Progenitor cell of endocrine pancreas (in vitro differentiated cells): ENCODE measurements at places on chromosomes 4 and X. TPM values are rescaled to one million over a fixed set of nuclear protein-coding genes. Genes with fewer than 3 reads are reported as not detected.

DNA sequence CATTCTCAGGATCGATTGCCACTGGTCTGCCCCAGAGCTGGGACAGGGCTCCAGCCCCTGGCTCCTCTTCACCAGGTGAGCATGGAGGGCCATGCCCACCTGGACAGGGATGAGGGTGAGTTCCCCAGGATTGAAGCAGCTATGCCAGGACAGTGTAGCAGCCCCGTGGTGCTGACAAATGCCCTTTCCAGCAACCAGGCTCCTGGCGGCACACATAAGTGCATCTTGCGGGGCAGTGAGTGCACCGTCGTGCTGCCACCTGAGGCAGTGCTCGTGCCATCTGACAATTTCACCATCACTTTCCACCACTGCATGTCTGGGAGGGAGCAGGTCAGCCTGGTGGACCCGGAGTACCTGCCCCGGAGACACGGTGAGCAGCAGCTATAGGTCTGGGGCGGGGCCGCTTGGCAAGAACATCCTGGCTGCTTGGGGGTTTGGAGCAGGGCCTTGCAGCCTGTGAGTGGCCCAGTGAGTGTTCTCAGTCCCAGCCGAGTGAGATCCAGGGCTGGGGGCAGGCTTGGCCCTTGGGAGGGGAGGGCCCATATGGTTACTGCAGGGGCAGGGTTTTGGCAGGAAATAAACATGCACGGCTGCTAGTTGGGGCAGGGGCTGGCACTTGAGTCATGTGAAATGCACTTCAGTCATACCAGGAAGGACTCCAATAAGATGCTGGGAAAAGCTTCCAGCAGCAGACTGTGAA lies 6.1 kb downstream of the IL9R start:
- no peaks in the 10 kb centered on the region for H3K36me3 ChIP-seq
- H3K27ac ChIP-seq = no peak overlapping the region
- no peaks in the 10 kb centered on the region for H3K4me1 ChIP-seq
- no peak overlapping the region for H3K4me3 ChIP-seq

- no peak overlapping the region for H3K27ac ChIP-seq
- no peaks in the 10 kb centered on the region for H3K36me3 ChIP-seq
- H3K4me1 ChIP-seq = peaks cover 4% of the 10 kb centered on the region
- no peak overlapping the region for H3K4me3 ChIP-seq
Observed at GRCh38 chr4:19857380-19857779, 394.3 kb upstream of the SLIT2 start.

XG gene
- total RNA-seq = 1.2 and 2.4 TPM in 2 replicates

TKTL1 gene
- not detected in 2 replicates for total RNA-seq

HELT gene
- not detected in 2 replicates for total RNA-seq

DNA sequence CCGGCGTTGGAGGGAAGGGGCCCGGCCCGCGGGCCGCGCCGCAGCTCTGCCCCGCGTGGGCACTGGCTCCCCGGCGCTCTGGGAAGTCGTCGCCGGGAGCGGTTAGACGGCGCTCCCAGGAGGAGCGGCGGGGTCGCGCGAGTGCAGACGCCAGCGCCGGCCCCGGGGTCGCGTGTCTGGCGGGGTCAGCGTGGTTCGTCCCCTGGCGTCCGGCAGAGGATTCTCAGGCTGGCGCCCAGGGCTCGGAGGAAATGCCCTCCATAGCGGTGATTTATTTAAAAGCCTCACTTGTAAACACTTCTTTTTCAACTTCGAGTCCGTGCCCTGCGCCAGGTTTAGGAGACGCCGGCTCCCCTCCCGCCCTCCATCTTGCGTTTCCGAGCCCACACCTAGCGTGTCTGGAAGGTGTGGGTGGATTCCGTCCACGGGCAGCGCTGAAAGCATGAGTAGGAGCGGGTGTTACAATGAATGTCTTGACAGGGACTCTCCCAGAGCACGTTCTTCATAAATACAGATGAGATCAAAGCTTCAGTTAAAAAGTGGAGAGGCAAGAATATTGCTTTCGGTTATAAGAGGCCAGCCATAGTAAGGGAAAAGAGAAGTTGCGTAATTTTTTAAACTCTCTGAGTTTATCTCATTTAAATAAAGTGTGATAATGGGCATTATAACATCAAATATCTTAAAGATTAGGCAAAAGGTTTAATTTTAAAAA lies 692 bp downstream of the FAM241A start:
- peaks cover 6% of the 10 kb centered on the region for H3K4me1 ChIP-seq
- DNase-seq = peak; percentile 43
- H3K27ac ChIP-seq = peak overlapping the region; percentile 4
- no peaks in the 10 kb centered on the region for H3K36me3 ChIP-seq

DNA sequence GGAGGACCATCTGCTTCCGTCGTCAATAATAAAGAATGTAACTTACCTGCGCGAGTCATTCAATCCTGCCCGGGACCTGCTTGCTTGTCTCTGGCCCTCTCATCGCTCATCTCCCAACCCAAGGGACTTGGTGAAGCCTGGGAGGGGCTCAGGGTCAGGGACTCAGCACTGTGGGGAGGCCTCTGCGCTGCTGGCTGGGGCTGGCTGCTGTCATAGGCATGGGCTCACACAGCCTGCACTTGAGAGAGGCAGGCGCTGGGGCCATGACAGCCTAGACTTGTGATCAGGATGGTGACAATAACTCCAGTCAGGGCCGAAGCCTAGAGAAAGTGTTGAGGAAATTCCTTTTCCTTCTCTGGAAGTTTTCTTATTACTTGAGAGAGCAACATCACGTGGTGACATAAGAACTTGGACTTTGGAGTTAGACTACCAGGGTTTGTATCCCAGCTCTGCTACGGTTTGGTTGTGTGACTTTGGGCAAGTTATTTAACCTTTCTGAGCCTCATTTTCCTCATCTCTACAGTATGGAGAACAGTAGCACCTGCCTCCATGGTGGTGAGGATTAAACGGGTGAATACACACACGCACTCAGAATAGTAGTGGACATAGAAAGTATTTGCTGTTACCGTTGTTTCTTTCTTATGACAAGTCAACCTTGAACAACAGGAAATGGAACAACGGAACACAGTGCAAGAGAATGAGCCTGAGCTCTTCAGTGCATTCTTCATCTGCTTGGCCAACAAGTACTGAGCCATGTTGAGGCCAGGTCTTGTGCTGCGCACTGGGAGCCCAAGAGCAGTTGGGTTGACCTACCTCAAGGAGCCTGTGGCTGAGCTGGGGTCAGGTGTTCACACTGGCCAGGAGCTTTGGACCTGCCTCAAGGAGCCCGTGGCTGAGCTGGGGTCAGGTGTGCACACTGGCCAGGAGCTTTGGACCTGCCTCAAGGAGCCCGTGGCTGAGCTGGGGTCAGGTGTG lies 60.5 kb downstream of the TBC1D14 start:
- DNase-seq = no peak
- H3K4me3 ChIP-seq = no peak overlapping the region
- peaks cover 6% of the 10 kb centered on the region for H3K36me3 ChIP-seq
- H3K27me3 ChIP-seq = no peaks in the 10 kb centered on the region

- no peak for DNase-seq
- no peaks in the 10 kb centered on the region for H3K36me3 ChIP-seq
- no peak overlapping the region for H3K4me3 ChIP-seq
- H3K27me3 ChIP-seq = no peaks in the 10 kb centered on the region
- H3K4me1 ChIP-seq = peaks cover 15% of the 10 kb centered on the region
Observed at GRCh38 chr4:139973616-139974015, 180.4 kb downstream of the MAML3 start.

GRCh38 chr4:20565075-20565721 lies 135.1 kb upstream of the PACRGL start:
- H3K36me3 ChIP-seq = no peaks in the 10 kb centered on the region
- H3K27me3 ChIP-seq = no peaks in the 10 kb centered on the region
- no peak overlapping the region for H3K27ac ChIP-seq
- H3K4me3 ChIP-seq = no peak overlapping the region
- H3K4me1 ChIP-seq = no peaks in the 10 kb centered on the region
- no peak for DNase-seq

GRCh38 chrX:128057421-128057820 lies 5.2 kb upstream of the ACTRT1 start:
- H3K36me3 ChIP-seq = peaks cover 2% of the 10 kb centered on the region
- no peak for DNase-seq
- H3K27ac ChIP-seq = no peak overlapping the region
- no peaks in the 10 kb centered on the region for H3K27me3 ChIP-seq
- no peaks in the 10 kb centered on the region for H3K4me1 ChIP-seq
- no peak overlapping the region for H3K4me3 ChIP-seq

- H3K36me3 ChIP-seq = no peaks in the 10 kb centered on the region
- H3K4me3 ChIP-seq = no peak overlapping the region
- DNase-seq = no peak
- H3K4me1 ChIP-seq = peaks cover 3% of the 10 kb centered on the region
- H3K27ac ChIP-seq = no peak overlapping the region
Observed at GRCh38 chr4:99724067-99724466, 66.4 kb upstream of the C4orf54 start.

MANBA gene
- 48.9 and 49.7 TPM in 2 replicates for total RNA-seq

- H3K36me3 ChIP-seq = peaks cover 2% of the 10 kb centered on the region
- no peak overlapping the region for H3K4me3 ChIP-seq
- no peak overlapping the region for H3K27ac ChIP-seq
Observed at GRCh38 chrX:97504431-97504830, 620.7 kb downstream of the RPA4 start.

INPP4B gene
- 2.6 and 3.4 TPM in 2 replicates for total RNA-seq

DNA sequence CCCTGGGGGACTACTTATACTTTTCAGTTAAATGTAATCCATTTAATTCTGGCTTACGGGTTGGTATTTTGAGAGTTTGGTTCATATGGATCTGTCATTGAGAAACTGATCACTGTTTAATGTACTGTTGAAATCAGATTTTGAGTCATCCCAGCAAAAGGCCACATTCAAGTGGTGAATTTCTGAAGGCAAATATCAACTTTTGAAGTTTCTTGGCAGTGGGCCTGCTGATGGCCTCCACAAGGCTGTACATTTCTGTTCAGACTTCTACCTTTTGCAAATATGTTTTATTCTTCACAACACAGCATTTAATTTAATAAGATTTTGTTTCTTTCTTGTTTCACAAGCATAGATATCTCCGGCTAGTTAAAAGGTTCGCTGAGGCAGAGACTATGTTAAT lies 138.7 kb downstream of the PDGFC start:
- H3K36me3 ChIP-seq = peaks cover 5% of the 10 kb centered on the region
- DNase-seq = no peak
- no peak overlapping the region for H3K27ac ChIP-seq
- H3K4me1 ChIP-seq = peaks cover 8% of the 10 kb centered on the region
- H3K27me3 ChIP-seq = no peaks in the 10 kb centered on the region
- H3K4me3 ChIP-seq = no peak overlapping the region

GRCh38 chr4:149796381-149796780 lies 19.3 kb downstream of the IQCM start:
- no peak overlapping the region for H3K4me3 ChIP-seq
- no peaks in the 10 kb centered on the region for H3K27me3 ChIP-seq
- H3K4me1 ChIP-seq = no peaks in the 10 kb centered on the region
- H3K27ac ChIP-seq = no peak overlapping the region
- no peak for DNase-seq

GRCh38 chrX:101191217-101191750 lies 28.3 kb upstream of the DRP2 start:
- peak overlapping the region; percentile 59 for H3K4me3 ChIP-seq
- no peaks in the 10 kb centered on the region for H3K36me3 ChIP-seq
- H3K27ac ChIP-seq = no peak overlapping the region
- no peaks in the 10 kb centered on the region for H3K4me1 ChIP-seq
- H3K27me3 ChIP-seq = no peaks in the 10 kb centered on the region

DNA sequence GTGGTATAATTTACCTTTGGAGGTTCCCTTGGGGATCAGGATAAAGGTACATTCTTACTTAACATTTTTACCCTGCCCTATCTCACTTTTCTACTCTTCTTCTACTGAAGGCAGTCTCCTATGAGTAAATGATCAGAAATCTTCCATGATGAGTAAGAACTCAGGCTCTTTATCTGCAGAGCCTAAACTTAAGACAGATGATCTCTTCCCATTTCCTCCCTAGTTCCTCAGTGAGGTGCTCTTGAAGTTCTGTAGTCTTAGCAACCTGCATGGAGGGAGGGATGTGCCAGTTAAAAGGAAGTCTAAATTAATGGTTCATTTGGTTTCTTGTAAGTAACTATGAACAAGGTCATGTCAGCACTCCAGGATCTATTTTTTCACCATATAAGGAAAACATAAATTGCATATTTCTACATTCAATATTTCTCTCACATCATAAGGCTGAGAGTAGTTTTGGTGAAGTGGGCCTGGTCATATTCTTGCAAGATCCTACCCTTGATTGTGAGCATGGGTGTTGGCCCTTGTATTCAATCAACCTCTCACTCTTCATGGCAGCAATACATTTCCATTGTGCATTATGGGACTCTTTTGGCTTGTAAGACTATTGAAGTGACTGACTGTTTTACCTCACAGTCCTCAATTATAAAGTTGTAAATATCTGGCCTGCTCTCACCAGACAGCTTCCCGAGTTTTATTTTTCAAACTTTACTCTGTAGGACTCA lies 295.5 kb downstream of the SLC7A11 start:
- no peak overlapping the region for H3K4me3 ChIP-seq
- H3K36me3 ChIP-seq = no peaks in the 10 kb centered on the region
- H3K4me1 ChIP-seq = no peaks in the 10 kb centered on the region
- no peaks in the 10 kb centered on the region for H3K27me3 ChIP-seq

PAGE3 gene
- not detected in 2 replicates for total RNA-seq

DRP2 gene
- 0.29 and 0.44 TPM in 2 replicates for total RNA-seq

GRCh38 chr4:56127716-56128115 lies 179.0 kb downstream of the CEP135 start:
- peaks cover 11% of the 10 kb centered on the region for H3K4me1 ChIP-seq
- no peak overlapping the region for H3K4me3 ChIP-seq
- H3K27me3 ChIP-seq = no peaks in the 10 kb centered on the region
- peaks cover 1% of the 10 kb centered on the region for H3K36me3 ChIP-seq
- no peak for DNase-seq
- no peak overlapping the region for H3K27ac ChIP-seq

DNA sequence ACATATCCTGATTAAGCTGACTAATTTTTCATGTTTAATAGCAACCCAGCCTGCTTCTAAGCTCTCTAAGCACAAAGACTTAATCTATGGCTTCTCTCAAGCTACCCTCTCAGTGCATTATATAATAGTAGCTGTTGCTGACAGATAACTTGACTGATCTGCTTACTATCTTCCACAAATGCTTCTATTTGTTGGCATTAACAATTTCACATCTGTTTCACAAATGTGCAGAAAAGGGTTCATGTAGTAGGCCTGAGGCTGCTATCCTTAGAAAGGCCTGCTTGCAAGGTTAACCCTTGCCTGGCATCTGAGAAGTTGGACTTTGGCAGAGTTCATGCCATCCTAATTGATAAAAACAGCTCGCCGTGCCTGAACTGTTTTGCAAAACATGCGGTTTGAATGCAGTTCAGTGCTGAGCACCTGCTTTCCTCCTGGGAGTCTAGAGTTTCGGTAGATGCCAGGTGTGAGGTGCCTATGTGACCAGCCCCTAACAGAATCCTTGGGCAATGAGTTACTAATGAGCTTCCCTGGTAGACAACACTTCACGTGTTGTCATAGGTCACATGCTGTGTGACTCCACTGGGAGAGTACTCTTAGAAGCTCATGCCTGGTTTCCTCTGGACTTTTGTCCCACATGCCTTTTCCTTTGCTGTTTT lies 68.4 kb downstream of the NSG1 start:
- no peaks in the 10 kb centered on the region for H3K27me3 ChIP-seq
- no peak overlapping the region for H3K27ac ChIP-seq
- no peak overlapping the region for H3K4me3 ChIP-seq
- H3K36me3 ChIP-seq = peaks cover 18% of the 10 kb centered on the region
